Stimulated activated CD8-positive, alpha-beta memory T cell treated with anti-CD3 and anti-CD28 coated beads, Interleukin-7, amount 100 ng/mL, for 48 hours (primary cell): ENCODE measurements at places on chromosomes 3 and 15.

GRCh38 chr15:23074684-23075083 lies 35.3 kb upstream of the TUBGCP5 start:
- DNase-seq = no peak

GRCh38 chr3:196207159-196207832 lies 3.9 kb downstream of the ZDHHC19 start:
- no peak for DNase-seq

GRCh38 chr3:97871801-97872524 lies 50.2 kb downstream of the CRYBG3 start:
- DNase-seq = no peak

GRCh38 chr15:93644595-93644994 lies 555.6 kb upstream of the RGMA start:
- no peak for DNase-seq

DNA sequence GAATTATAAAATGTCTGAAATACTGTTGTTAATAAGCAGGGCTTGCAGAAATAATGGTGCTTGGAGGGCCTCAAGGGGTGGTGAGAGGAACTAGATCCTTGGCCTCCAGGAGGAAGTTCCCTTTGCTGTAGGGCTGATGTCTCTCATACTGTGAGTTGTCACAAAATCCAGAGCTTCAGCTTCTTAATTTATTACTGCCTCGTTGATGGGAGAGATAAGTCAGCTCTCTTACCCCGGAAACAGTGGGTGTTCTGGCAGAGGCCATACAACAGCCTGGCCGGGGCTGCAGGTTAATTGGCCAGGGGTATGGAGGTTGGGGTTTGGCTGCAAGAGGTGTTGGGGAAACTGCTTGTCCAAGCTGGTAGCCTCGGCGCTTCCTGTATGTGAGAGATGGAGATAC lies 15.5 kb downstream of the MAPKAPK3 start:
- DNase-seq = no peak

DNA sequence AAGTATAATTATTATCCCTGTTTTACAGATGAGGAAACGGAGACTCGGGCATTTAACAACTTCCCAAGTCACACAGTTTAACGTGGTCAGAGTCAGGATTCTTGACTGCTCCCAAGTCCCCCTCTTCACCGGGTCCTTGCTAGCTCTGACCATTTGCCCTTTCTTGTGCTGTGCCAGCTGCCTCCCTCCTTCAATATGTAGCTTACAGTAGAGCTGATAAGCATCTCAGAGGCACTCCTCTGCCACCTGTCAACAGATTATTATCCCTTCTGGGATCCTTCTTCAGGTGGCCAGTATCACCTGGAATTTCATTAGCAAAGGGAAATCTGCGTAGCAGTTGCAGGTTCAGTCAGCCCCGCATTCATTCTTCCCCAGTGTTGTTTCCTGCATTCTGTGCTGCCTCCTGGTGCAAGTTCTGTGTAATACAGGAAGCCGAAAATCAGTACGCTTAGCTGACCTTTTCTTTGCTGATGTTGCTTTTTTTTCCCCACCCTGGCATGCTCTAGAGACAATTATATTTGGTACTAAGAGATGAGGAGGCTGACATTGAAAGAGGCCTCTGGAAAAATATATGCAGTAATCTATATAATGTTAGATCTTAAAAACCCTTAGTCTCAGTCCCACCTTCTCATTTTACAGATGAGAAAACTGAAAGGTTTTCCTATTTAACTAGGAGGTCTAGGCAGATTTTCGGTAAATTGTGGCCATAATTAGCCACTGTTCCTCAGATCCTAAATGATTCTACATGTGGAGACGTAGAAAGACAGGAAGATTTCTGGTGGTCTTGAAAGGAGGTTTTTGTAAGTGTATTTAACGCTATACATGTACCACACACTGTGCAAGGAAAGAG lies 24.8 kb downstream of the TMOD2 start:
- no peak for DNase-seq

- DNase-seq = no peak
These were observed 28.2 kb upstream of the LIPC start for GRCh38 chr15:58403581-58403980.

GRCh38 chr3:69972672-69973071 lies 26.9 kb upstream of the SAMMSON start:
- no peak for DNase-seq

DNA sequence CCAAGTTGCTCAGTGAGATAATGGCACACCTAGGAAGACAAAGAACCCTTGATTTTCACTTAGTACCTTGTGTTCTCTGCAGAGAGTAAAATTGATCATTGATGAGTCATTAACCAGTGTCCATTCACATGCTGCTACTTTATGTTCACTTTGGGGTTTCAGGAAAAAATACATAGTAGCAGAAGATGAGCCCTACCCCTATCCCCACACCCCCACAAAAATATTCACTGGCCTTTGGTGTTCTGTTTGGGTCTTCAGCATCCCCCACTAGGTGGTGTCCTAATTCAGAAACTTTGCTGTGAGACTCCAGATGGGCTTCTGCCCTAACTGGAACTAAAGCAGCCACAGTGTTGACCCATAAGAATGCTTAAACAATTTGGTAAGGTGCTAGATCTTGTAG lies 178.8 kb downstream of the KLHL25 start:
- DNase-seq = no peak

DNA sequence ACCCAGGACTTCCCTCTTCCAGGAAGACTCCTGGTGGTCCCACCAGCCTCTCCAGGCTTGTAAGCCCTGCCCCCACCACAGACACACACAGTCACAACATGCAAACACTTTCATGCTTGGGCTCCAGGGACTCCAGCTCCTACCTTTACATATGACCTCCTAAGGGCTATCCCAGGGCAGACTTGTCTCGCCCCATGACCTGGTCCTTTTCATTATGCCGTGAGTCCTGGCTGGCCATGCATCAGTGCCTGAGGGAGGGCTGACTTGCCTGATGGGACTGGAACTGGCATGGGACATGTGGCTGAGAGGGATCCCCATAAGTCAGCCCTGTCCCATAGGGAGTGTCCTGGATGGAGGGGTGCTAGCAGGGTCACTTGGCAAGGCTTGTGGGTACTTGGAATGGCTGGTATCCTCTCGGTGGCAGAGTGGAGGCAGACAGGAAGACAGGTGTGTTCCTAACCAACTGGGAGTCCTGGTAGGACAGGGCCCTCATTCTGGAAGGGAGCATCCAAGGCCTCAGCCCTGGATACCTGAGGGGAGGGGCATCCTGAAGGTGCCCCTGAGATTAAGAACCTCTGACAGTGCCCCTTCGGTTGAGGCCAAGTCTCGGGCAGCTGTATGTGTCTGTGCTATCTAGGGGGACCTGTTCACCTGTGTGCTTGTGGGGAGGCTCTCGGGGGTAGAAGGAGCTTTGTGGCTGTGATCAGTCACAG lies 540 bp upstream of the HHATL start:
- no peak for DNase-seq

DNA sequence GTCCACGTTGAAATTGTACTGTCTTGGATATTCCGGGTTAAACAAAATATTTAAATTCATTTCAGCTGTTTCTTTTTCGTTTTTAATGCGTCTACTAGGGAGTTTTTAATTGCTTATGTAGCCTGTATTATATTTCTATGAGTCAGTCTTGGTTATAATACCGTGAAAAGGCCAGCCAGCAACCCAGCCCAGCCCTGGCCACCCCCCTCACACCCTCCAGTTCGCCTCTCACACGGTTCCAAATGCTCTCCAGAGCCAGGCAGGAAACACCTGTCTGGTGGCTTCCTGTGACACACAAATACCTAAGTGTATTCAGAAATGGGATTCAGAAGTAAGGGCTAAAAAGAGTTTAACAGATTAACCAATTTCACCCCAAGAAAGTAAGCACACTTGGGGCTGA lies 4.4 kb downstream of the SH3BP5 start:
- DNase-seq = no peak

DNA sequence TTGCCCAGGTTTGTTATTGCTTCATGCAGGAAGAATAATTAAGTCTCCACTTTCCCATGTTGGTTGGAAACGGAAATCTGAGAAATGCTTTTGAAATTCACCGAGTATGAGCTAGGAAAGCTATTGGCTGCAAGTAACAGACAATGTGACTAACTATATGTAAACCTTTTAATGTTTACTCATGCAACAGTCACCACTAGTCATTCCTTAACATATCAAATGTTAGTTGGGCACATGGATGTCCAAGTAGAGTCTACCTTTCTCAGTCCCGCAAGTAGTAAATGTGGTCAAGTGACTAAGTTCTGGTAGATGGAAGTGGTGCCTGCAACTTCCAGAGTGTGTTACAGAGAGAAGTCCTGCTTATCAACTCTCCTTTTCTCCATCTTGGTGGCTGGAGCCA lies 52.5 kb downstream of the KLF15 start:
- no peak for DNase-seq

DNA sequence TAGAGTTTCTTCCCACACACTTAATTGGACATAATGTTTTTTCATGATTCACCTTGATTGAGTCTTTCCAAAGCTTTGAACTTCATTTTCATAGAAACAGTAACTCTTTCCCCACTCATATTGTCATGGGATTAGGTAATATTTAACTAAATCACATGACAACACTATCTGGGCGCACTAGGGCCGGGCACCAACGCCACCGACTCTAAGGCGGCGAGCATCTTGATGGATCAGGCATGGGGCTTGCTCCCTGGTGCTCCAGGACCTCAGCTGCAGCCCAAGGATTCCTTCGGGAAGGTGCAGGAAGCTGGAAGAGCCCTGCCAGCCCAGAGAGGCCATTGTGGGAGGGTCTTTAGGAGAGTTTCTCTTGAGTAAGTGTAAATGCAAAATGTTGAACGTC lies 193.1 kb upstream of the UBE3A start:
- DNase-seq = no peak

DNA sequence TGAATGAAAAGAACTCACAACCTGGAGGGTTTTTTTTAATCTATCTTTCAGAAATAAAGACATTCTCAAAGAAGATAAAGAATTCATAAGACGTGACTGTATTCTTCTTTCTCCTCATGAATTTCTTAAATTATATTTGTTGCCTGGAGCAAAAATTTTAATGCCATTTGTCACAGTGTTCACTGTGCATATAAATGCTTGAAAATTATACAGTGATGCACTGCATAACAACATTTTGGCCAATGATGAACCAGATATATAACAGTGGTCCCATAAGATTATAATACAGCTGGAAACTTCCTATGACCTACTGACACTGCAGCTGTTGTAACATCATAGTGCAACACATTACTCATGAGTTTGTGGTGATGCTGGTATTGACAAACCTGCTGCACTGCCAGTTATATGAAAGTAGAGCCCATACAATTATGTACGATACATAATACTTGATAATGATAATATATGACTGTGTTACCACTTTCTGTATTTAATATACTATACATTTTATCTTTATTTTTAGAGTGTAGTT lies 67.3 kb downstream of the P2RY1 start:
- DNase-seq = no peak

DNA sequence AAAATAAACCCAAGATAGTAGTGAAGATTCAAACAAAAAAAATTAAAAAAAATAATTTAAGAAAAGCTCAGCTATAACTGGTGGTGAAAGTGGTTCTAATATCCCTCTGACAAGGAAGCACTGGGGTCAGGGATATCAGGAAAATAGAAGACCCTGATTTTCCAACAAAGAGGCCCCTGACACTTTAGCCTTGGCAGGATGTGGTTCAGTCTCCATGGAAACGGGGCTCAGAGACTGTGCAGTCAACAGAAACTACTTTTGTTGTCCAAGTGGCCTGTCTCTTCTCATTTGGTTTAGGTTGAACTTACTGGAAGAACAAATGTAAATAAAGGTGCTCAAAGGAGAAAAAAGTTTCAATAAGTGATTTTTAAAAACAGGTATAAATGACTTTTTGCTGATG lies 27.2 kb downstream of the INTS14 start:
- peak; percentile 22 for DNase-seq

DNA sequence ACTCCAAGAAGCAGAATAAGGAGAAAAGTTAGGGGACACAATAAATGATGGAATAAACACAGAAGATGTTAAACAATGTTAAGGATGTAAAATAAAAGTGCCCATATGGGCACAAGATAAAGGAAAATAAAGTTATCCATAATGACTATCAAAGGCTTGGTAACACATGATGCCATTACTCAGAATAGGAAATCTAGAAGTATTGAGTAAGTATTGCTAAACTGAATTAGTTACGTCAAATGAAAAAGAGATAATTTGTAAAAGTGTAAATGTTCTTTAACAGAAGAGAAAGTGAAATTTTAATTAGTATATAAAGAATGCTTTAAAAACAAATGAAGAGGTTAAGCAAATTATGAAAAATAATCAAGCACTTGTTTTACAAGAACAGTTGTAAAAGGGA lies 6.7 kb downstream of the COPS2 start:
- no peak for DNase-seq

GRCh38 chr3:160132226-160132625 lies 93.0 kb upstream of the C3orf80 start:
- no peak for DNase-seq

- no peak for DNase-seq
These were observed 79.5 kb upstream of the EPHB3 start for GRCh38 chr3:184481984-184482671.

- DNase-seq = no peak
These were observed 51.0 kb upstream of the LMCD1 start for GRCh38 chr3:8450618-8451017.

DNA sequence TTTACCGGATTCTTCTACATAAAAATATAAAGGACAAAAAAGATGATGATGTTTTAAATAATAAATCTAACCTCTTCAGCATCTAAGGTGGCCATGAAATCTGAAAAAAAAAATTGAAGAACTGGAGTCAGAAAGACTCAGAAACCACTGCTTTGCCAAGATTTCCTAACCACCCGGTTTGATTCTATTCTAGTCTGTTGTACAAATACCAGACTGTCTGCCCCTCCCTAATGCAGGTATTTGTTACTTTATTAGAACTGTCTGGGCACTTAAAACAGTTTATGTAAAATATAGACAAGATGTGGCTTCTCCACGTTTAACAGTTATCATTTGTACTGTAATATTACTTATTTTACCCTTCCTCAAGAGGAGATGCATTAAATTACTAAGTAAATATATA lies 48.8 kb downstream of the UACA start:
- no peak for DNase-seq

DNA sequence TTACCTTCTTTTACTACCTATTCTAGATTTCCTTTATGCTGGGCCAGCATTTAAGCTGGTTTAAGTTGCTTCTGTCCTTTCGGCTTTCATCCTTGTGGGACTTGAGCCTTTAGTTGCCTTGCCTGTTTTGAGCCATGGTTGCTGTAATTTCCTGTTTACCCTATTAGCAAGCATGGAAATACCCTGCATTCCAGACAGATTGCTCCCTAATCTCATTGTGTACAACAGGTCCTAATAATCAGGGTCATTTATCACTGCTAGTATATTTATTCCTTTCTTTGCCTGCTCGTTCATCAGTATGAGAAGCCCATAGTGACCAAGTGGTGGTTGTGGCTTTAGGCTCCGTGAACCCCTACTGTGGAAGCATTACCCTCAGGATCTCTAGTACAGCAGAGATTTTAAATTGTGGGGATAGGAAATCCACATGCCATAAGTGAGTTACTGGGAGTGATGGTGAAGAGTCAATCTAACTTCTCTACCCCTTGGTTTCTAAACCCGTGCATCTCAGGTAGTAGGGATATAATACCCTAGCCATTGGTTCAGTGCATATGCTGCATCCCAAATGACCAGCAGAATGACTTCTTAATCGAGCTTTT lies 31.9 kb downstream of the NCK1 start:
- DNase-seq = no peak
